ENCODE measurements at places on chromosomes 12 and 14.

DNA sequence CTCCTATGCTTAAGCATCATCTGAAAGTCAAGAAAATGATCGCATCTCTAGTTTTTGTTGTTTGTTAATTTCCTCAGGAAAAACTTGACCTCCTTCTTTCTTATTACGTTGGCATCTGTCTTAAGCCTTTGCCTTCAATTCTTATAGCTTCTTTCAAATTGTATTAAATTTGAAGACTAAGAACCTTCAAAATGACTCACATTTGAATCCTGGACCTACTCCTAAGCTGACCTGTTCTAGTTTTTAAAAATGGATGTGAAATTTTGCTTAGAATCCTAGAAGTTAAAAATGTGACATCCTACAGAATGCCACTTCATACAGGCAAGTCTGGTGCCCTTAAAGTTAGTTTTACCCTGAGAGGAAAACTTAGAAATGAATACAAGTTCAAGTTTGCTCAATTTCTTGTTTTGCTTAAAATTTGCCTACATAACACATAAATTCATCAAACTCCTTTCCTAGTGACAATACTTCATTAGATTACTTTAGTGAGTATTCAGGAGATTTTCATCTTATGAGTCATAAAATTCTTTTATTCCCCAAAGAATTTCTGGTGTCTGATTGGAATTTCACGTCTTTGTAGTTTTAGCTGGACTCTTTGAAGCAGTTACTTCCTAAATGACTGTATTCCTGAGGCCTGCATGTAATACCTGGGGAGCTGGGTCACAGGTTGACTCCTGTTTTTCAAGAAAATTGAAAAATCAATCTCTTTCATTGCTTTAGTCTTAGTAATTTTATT, 152.3 kb downstream of the MSRB3 start:
- no peak for DNase-seq

DNA sequence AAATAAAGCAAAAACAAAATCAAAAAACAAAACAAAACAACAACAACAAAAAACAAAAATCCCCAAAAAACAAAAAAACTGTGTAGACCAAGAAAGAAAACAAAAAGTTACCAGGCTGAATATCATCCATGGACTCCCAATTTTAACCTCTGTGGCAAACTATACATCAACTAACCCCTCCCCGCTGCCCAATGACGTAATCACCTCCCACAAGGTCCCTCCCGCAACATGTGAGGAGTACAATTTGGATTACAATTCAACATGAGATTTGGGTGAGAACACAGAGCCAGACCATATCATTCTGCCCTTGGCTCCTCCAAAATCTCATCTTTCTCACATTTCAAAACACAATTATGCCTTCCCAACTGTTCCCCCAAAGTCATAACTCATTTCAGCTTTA, 179.8 kb downstream of the DERA start:
- no peak for DNase-seq

GRCh38 chr12:93317227-93317626, 60.5 kb upstream of the NUDT4 start:
- DNase-seq: no peak

GRCh38 chr14:71985538-71986189, 53.4 kb downstream of the RGS6 start:
- no peak for DNase-seq

- no peak for DNase-seq
These were observed 104.1 kb upstream of the RAP1B start for GRCh38 chr12:68506619-68507018.

Measured in activated CD4-positive, alpha-beta T cell treated with anti-CD3 and anti-CD28 coated beads for 4 hours (primary cell).